Muscle of back (tissue), 13 donors: ENCODE measurements at places on chromosomes 3 and 15.
A peak's percentile ranks its signal among the peaks of the same experiment; 100 is the strongest.

DNA sequence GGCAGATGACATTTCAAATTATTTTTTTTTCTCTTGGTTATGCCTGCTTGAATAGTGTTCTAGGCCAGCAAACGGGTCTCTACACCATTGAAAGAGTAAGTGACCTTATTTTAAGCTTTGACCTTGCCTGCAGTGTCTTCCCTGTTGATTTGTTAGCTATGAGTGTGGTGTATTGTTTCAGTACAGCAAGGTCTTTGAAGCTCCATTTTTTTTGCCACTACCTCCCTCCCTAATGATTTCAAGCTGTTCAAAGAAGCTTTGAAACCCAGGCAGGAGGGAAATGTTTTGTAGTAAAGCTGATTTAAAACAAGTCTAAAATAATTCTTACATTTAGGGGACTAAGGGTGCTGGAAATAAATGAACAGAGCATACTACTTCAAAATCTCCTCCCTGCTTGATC, 1249.8 kb downstream of the ROBO1 start:
- DNase-seq, result no peak

GRCh38 chr15:76060118-76060989, 569 bp downstream of the TMEM266 start:
- DNase-seq, result no peak

DNA sequence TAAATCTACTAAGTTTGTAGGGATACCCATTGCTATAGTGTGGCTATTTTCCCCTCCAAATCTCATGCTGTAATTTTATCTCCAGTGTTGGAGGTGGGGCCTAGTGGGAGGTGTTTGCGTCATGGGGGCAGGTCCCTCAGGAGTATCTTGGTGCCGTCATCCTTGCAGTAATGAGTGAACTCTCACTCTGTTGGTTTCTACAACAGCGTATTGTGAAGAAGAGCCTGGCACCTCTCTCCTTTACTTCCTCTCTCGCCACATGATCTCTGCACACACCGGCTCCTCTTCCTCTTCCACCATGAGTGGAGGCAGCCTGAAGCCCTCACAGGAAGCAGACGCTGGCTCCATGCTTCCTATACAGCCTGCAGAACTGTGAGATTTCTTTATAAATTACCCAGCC, 34.0 kb upstream of the TRPM1 start:
- DNase-seq, result no peak

- peak; percentile 35 for DNase-seq
Observed at GRCh38 chr15:70762469-70763119, 764 bp downstream of the UACA start.

- DNase-seq, result no peak
Observed at GRCh38 chr3:71243229-71243628, 340.3 kb downstream of the FOXP1 start.

- DNase-seq, result no peak
Observed at GRCh38 chr3:150784747-150785125, 21.8 kb upstream of the SIAH2 start.
